ENCODE measurements at places on chromosomes 6 and 20.

GRCh38 chr6:41937861-41938574 is 3.6 kb downstream of the CCND3 start:
- peak; percentile 43 for DNase-seq

- DNase-seq: no peak
Measured at GRCh38 chr6:159807150-159807858, 7.2 kb downstream of the PNLDC1 start.

DNA sequence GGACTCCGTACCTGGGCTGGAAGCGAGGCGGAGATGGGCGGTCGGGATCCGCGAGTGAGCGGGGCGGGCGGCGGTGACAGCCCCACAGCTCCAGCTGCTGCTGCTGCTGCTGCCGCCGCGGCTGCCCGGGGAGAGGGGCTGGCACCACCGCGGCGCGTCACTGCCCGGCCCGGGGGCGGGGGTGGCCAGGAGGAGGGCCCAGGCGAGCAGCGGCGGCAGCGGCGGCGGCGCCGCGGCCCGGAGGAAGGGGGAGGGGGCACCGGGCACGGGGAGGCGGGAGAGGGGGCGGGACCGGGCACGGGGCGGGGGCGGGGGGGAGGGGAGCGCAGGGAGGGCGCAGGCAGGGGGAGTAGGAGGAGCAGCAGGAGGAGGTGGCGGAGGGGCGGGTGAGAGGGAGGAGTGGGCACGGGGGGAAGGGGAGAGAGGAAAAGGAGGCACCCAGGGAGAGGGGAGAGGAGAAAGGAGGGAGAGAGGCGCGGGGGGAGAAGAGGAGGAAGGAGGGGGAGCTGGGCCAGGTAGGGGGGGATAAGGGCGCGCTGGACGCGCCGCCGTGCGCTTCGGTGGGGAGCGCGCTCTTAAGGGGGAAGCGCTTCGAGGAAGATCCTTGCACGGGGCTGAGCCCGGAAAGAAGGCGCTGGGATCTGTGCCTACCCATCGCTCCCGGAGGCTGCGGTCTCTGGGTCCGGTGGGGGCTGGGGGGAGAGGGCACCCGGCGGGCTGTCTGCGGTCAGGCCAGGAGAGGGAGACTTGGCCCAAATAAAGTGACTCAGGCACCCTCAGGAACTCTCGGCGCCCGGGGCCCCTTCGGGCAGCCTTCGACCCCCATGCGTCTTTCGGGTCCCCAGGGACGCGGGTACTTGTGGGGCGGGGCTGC is 101.5 kb downstream of the NOL4L start:
- DNase-seq: peak; percentile 52

DNA sequence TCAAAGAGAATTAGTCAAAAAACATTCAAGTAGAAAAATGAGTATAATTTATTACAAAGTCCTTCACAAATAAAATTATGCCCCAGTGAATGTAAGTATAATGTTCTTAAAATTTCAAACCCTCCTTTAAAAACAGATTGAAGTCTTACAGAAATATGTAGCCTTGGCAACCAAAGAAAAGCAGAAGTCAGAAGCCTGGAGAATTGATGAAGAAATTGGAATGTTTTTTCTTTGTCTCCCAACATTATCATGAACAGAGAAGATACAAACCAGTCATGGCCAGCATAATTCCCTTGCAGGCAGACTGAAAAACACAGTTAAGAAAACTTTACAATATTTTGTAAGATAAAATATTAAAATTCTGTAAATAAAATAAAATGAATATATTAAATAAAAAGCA is 221.9 kb downstream of the TBC1D32 start:
- DNase-seq: no peak

GRCh38 chr6:159107451-159108260 is 61.5 kb upstream of the FNDC1 start:
- DNase-seq: peak; percentile 55
